ENCODE measurements at places on chromosomes 7 and 10. TPM values are rescaled to one million over a fixed set of nuclear protein-coding genes. Genes with fewer than 3 reads are reported as not detected.

Gene RAPGEF5
- 6.4 TPM for total RNA-seq

Gene C10orf62
- total RNA-seq: 0.48 TPM

Gene CLDN3
- 253 TPM for total RNA-seq

Gene TMUB1
- total RNA-seq: 40.3 TPM

Gene DDC
- total RNA-seq: 0.78 TPM

All from ovary (tissue), 10 donors.